ENCODE measurements at places on chromosomes 11 and 22. TPM values are rescaled to one million over a fixed set of nuclear protein-coding genes. Genes with fewer than 3 reads are reported as not detected.

DNA sequence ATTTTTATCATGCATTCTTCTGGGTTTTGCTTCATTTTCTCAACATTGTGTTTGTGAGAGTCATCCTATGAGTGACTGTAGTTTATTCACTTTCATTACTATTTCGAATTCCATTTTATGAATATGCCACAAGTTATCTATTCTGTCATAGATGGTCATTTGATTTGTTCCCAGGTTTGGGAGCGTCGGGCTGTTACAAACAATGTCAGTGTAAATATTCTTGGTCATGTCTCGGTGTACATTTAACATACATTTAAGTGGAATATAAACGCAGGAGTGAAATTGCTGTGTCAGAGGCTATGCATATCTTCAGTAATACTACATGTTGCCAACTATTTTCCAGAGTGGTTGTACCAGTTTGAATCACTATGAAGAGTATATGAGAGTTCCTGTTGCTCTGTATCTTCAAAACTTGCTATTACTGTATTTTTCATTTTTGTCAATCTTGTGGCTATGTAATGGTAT, 2.4 kb downstream of the TRIM44 start:
- DNase-seq = no peak

DNA sequence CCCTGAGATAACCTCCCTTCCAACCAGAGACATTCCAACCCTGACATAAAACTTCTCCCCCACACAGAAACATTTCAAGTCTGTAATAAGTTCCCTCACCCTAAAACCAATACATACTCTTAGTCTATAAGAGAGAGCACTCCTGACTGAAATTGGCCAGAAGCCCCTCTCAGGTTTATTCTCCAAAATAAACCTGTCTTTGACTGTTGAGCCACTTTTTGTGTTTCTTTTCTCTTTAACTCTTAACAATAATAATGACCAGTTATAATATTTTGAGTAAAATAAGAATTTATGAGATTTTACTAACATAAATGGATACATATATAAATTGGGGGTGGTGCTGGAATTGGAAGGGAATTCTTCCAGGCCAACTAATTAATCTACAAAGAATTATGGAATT, 93.6 kb downstream of the GRM5 start:
- DNase-seq = no peak

- no peak for DNase-seq
These were observed 37.8 kb downstream of the IGHMBP2 start for GRCh38 chr11:68941324-68942094.

DNA sequence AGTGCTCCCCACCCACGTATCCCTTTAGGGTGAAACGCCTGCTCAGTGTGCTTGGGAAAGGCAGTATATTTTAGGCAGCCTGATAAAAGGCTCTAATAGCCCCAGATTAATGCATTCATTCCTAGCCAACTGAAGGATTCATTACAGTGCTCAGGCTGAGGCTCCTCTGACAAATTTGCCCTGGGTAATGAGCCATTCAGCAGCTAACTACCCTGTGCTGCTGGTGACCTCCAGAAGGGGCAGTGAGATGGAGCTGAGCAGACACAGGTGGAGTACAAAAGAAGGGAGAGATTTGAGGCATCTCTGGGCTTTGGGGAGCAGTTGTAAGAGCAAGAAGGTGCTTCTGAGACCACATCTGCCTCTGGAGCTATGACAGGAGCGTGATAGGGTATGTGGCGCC, 817.0 kb downstream of the NTM start:
- DNase-seq = no peak

- no peak for DNase-seq
These were observed 64.8 kb downstream of the PHF21B start for GRCh38 chr22:44944883-44945601.

DNA sequence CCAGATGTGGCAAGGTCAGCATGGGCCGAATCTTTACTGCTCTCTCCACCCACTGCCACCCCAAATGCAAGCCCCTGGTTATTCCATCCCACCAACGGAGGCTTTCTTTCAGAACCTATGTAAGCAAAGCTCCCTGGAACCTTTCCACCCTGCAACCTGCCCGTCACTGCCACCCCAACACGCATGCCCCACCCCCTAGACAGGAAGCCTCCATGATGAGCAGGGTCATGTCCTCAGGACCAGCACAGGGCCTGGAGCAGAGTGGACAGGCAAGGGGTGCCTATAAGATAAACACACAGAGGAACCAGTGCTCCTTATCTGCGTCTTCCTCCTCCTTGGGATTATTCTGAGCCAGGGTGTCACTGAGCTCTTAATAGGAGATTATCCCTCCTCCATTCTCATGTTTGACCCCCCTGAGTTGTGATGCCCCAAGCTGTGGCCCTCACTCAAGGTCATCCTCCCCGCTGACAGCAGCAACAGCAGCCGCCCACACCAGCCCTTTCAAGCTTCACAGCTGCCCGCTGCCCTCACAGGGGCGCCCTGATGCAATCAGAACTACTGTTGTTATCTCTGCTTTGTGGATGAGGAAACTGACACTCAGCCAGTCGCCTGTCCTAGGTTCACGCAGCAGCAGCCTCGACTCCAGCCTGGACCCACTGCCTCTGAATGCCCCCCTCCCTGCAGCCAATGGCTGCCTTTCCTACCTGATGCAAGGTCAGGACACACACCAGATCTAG, 647.3 kb downstream of the TBC1D22A start:
- no peak for DNase-seq

GRCh38 chr22:17085277-17086181, 729 bp downstream of the IL17RA start:
- peak; percentile 93 for DNase-seq

DNA sequence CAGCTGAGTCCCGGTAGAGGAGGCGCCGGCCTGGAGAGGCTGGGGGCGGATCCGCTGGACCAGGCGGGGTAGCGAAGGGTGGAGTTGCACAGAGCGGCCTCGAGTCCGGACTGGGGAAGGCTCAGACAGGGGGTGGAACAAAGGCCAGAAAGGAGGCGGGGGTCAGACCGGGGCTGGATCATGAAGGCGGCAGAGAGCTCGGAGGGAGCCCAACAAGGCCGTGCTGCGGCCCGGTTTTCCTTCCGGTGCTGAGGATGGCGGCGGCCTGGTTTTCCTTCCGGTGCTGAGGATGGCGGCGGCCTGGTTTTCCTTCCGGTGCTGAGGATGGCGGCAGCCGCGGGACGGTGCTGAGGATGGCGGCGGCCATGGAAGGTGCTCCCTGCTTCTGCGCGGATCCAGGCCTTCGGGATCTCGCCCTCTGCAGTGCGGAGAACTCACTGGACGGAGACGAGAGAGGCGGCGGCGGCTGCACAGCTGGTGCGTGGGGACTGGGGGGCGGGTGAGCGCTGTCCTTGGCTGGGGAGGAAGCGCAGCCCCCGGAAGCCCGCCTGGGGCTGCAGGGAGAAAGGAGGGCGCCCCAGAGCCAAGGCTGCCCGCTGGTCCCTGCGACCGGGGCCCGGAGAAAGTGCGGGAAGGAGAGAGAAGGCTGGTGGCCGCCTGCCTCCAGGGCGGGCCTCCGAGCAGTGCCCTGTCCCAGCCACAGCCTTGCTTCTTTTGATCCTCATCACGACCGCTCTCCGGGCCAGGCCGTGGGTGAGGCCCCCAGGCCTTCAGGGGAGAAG, 350.4 kb upstream of the B3GAT1 start:
- no peak for DNase-seq

GRCh38 chr11:27540051-27540450, 33.5 kb upstream of the LIN7C start:
- no peak for DNase-seq

- no peak for DNase-seq
These were observed 33.1 kb downstream of the TSPAN18 start for GRCh38 chr11:44759743-44760476.

- DNase-seq = peak; percentile 71
These were observed 31.6 kb upstream of the JAM3 start for GRCh38 chr11:134037046-134037908.

- peak; percentile 20 for DNase-seq
These were observed 22.7 kb downstream of the BTBD10 start for GRCh38 chr11:13440100-13440855.

- no peak for DNase-seq
These were observed 36.4 kb downstream of the ZNF215 start for GRCh38 chr11:6962673-6963072.

DNA sequence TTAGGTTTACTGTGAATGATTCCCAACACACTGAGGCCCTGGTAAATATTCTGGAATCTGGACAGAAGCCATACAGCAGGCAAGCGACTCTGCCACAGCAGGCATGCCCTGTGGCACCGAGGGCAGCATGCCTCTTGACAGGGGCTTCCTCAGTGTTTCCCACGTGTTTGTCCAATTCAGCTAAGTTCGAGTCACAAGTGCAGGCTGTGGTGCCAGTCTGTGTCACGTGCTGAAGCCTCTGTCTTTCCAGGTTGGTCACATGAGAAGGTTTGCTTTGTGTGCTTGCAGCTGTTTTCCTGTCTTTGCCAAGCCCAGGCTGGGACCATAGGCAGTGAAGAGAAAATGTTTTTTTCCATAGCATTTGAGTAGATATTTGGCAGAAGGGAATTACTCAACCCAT, 2.4 kb upstream of the PPFIBP2 start:
- DNase-seq = no peak

DNA sequence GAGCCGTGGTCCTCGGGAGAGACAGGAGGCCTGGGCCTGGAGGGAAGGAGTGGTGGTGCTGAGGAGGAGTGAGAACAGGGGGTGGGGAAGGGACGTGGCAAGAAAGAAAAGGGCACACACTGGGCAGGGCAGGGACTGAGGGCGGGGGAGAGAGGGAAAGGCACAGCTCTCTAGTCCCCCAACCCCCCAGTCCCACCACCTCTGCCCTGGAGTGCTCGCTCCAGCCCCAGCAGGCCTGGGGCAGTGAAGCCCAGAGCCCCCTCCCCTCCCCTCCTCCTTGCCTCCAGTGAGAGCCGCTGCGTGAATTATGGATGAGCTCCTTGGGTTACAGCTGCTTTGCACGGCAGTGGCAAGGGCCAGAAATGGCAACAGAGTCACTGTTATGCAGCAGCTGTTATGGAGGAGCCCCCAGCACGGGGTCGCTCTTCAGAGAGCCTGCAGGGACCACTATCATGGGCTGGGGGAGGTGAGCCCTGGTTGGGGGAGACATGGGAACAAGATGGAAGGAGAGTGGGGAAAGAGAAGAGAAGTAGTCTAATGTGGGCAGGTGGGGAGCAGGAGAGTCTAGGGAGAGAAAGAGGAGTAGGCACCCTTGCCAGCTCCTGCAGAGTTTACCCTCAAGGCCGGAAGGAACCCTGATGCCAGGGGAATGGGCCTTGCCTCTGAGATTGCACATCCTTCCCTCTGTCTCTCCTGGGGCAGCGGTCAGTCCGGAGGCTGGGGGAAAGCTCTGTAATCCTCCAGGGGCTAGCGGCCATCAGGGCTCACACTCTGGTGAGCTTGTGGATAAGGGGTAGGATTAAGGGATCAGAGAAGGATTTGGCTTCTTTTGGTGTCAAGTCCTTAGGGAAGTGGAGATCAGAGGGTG, 3.6 kb downstream of the RTN4RL2 start:
- DNase-seq = no peak

SERHL2 gene
- polyA plus RNA-seq = 9.3 TPM

MMP12 gene
- polyA plus RNA-seq = not detected

ADAMTS15 gene
- polyA plus RNA-seq = 49.6 TPM

CTR9 gene
- 64.6 TPM for polyA plus RNA-seq

FGF4 gene
- not detected for polyA plus RNA-seq

WNT7B gene
- 17.6 TPM for polyA plus RNA-seq

OR10AG1 gene
- polyA plus RNA-seq = not detected

CWC15 gene
- polyA plus RNA-seq = 103 TPM

HSPB2 gene
- 3.7 TPM for polyA plus RNA-seq
